ENCODE measurements at places on chromosomes 6 and 20. TPM values are rescaled to one million over a fixed set of nuclear protein-coding genes. Genes with fewer than 3 reads are reported as not detected.

DNA sequence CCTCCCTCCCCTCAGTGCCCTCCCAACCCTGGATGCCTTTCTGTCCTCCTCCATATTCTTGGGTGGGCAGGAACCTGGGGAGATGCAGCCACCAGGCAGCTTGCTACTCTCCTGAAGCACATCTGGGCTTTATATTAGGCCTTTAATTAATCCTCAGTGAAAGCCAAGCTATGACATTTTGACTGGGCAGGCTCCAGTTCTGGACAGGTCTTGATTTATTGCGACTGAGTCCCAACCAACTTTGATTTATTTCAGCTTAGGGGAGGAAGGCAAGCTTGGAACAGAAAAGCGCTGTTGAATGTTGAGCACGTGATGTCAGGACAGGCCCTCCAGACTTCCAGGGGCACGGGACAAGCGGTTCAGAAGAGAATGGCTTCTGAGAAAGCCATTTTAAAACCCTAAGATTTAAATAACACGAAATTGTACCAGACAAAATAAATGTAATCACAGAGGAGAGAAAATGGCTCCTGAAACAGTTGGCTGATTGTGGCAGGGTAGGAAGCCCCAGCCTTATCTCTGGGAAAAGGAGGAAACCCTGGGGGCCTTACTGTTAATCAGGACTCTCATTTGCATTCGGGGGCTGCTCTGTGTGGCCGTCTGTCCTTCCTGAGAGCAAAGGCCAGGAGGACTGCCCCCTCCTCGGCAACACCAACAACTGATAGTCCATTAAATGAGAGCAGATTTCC, 294.2 kb downstream of the FOXC1 start:
- H3K36me3 ChIP-seq: no peaks in the 10 kb centered on the region
- no peak for DNase-seq
- H3K27me3 ChIP-seq: no peaks in the 10 kb centered on the region
- H3K4me1 ChIP-seq: peaks cover 3% of the 10 kb centered on the region

DNA sequence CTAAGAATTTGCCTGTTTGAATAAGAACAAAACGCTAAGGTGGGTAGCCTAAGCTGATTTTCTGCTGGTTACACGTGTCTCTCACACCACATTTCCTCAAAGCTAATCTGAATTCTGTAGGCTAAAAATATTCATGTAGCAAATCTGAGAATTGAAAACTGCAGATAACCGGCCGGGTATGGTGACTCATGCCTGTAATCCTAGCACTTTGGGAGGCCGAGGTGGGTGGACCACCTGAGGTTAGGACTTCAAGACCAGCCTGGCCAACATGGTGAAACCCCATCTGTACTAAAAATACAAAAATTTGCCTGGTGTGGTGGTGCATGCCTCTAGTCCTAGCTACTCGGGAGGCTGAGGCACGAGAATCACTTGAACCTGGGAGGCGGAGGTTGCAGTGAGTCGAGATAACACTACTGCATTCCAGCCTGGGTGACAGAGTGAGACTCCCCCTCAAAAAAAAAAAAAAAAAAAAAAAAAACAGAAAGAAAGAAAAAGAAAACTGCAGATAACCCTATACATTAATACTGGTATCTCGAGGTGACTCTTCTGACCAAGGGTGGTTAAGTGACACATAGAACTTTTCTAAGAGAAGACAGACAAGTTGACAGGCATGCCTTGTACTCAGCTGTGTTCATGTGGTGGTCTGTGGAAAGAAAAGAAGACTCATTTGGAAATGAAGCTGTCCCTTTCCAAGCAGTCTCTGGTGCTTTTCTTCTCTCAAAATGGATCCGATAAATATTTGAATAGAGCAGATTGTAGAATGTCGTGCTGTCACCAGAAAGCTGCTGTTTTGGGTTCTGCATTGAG, 24.7 kb upstream of the ASXL1 start:
- H3K4me3 ChIP-seq: peak overlapping the region; percentile 40
- no peaks in the 10 kb centered on the region for H3K27me3 ChIP-seq
- H3K27ac ChIP-seq: peak overlapping the region; percentile 90
- peaks cover 35% of the 10 kb centered on the region for H3K4me1 ChIP-seq

DNA sequence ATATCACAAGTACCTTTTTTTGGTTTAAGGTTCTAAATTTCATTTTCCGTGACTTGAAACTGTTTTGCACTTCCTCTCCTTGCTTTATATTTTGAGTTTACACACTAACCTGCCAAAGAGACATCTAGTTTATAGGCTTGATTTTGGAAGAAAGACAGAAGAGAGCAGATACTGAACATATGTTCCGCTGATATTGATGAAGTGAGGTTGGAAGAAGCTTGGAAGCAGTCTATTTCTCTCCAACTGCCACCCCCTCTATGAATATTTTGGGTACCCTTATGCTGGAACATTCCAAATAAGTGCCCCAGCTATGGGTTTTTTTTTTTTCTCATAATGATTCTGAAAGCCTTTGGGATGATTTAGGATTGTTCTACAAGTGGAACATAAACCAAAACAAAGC, 150.6 kb downstream of the LAMA2 start:
- H3K36me3 ChIP-seq: no peaks in the 10 kb centered on the region
- no peak overlapping the region for H3K4me3 ChIP-seq
- H3K27me3 ChIP-seq: no peaks in the 10 kb centered on the region
- H3K27ac ChIP-seq: no peak overlapping the region
- H3K4me1 ChIP-seq: no peaks in the 10 kb centered on the region

- no peak overlapping the region for H3K4me3 ChIP-seq
- no peaks in the 10 kb centered on the region for H3K36me3 ChIP-seq
- no peak overlapping the region for H3K27ac ChIP-seq
- peaks cover 26% of the 10 kb centered on the region for H3K27me3 ChIP-seq
- no peak for DNase-seq
- peaks cover 4% of the 10 kb centered on the region for H3K4me1 ChIP-seq
Observed at GRCh38 chr6:137081997-137082396, 37.2 kb upstream of the IL20RA start.

- H3K36me3 ChIP-seq: no peaks in the 10 kb centered on the region
- no peak for DNase-seq
- peaks cover 20% of the 10 kb centered on the region for H3K27me3 ChIP-seq
- H3K4me3 ChIP-seq: no peak overlapping the region
- peaks cover 2% of the 10 kb centered on the region for H3K4me1 ChIP-seq
Observed at GRCh38 chr6:32472781-32473375, 33.2 kb downstream of the HLA-DRA start.

GRCh38 chr6:82045965-82046756, 201.4 kb downstream of the IBTK start:
- H3K27ac ChIP-seq: no peak overlapping the region
- no peaks in the 10 kb centered on the region for H3K27me3 ChIP-seq
- H3K4me1 ChIP-seq: no peaks in the 10 kb centered on the region
- H3K4me3 ChIP-seq: no peak overlapping the region

- no peak for DNase-seq
- no peaks in the 10 kb centered on the region for H3K36me3 ChIP-seq
- no peaks in the 10 kb centered on the region for H3K4me1 ChIP-seq
- H3K4me3 ChIP-seq: no peak overlapping the region
Observed at GRCh38 chr6:150091476-150091875, 22.6 kb upstream of the ULBP3 start.

DNA sequence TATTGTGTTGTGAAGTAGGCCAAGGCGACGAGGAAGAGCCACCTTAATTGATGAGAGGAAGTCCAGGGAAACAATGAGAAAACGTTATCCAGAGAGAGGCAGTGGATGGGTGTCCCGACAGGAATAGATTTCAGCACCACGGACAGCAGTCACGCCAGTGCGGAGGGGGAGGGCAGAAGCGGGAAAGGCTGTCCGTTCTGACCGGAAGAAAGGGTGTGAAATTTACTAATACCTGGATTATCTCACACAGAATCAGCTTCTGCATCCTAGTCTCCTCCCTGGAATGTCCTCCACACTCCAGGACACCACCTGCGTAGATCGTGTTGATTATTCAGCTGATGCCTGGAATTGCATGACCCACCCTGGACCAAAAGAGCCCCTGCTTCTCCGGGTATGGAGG, 7.4 kb upstream of the BPIFA3 start:
- no peaks in the 10 kb centered on the region for H3K4me1 ChIP-seq
- peaks cover 9% of the 10 kb centered on the region for H3K27me3 ChIP-seq
- H3K27ac ChIP-seq: no peak overlapping the region
- no peaks in the 10 kb centered on the region for H3K36me3 ChIP-seq
- peak; percentile 87 for DNase-seq

DNA sequence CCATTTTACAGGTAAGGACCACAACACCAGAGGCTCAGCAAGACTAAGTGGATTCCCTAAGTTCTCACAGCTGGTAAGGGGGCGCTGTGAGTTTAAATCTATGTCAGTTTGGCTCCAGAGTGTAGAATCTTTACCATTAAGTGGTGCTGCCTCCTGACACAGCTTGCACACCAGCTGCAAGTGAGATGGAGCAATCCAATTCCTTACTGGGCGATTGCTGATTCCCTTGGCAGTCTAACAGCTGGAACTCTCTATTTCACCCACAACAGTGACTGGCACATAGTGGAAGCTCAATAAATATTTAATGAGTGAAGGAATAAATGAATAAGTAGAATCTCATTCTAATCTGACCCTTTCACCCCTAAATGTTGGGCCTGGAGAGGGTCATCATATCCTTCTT, 176.7 kb downstream of the CLIC5 start:
- H3K27me3 ChIP-seq: no peaks in the 10 kb centered on the region
- no peaks in the 10 kb centered on the region for H3K36me3 ChIP-seq
- no peak overlapping the region for H3K4me3 ChIP-seq
- no peak overlapping the region for H3K27ac ChIP-seq
- H3K4me1 ChIP-seq: peaks cover 31% of the 10 kb centered on the region
- no peak for DNase-seq

COL19A1 gene
- not detected for total RNA-seq

MLN gene
- total RNA-seq: not detected

BMP6 gene
- total RNA-seq: 0.50 TPM

Data from activated CD4-positive, alpha-beta T cell treated with anti-CD3 and anti-CD28 coated beads, Interleukin-2, amount 10 ng/mL, durations not matched to agents 24 days and 14 days (primary cell).